ENCODE measurements at places on chromosomes 11 and 22. TPM values are rescaled to one million over a fixed set of nuclear protein-coding genes. Genes with fewer than 3 reads are reported as not detected.

DNA sequence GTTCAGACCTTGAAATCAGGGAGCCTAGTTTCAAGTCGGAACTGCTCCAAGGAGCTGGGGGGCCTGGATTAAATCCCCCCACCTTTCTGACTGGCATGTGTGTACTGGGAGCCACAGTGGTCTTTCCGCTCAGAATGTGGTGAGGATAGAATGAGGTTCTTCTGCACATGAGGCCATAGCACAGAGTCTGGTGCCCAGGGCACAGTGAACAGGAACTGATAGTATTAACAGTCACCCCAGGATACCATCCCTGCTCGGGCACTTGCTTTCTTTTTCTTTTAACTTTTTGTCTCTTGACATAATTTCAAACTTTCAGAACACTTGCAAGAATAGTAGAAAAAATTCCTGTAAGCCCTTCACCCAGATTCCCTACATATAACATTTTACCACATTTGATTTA is 28.8 kb downstream of the LMO1 start:
- no peak for DNase-seq

GRCh38 chr11:65427691-65428577 is 5.3 kb downstream of the NEAT1 start:
- peak; percentile 31 for DNase-seq

DNA sequence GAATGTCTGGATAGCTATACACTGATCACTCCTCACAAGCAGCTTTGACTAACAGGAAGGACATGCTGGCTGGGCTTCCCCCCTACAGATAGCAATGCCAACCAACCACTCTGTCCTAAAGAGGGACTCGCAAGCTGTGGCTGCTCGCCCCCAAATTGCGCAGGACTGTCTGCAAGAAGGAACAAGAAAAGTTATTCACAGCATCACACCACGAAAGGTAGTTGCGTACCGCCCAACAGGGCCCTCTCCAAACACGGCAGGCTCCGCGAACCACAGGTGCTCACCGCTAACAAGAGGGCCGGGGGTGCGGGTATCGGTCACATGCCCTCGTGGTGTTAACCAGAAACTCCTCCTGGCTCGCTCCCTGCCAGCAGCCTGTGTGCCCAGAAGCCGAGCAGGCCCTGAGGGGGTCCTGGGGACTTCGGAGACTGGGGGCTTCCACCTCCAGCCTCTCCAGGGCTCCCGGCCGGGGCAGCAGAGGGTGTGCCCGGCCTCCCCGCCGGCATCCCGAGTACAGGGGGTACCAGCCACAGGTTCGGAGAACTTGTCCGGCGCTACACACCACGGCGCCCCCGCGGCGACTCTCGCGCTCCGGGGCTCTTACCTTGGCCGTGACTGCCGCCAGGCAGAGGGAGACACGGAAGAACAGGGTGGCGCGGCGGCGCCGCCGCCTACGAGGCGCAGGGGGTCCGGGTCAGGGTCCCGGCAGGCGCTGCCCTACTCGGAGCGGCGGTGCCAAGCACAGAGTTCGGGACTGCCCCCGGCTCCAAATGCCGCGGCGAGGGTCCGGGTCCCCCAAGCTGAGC is 682 bp downstream of the LARGE1 start:
- peak; percentile 61 for DNase-seq

The TRIM49 gene
- not detected for total RNA-seq

The SERPIND1 gene
- 0.09 TPM for total RNA-seq
